ENCODE measurements at places on chromosomes 7 and 10. TPM values are rescaled to one million over a fixed set of nuclear protein-coding genes. Genes with fewer than 3 reads are reported as not detected.

- DNase-seq = no peak
Observed at GRCh38 chr10:51313773-51314478, 239.6 kb downstream of the PRKG1 start.

PTPRN2 gene
- 7.8 TPM for total RNA-seq

- no peak for DNase-seq
Observed at GRCh38 chr7:4188651-4189050, 493.4 kb upstream of the FOXK1 start.

DNA sequence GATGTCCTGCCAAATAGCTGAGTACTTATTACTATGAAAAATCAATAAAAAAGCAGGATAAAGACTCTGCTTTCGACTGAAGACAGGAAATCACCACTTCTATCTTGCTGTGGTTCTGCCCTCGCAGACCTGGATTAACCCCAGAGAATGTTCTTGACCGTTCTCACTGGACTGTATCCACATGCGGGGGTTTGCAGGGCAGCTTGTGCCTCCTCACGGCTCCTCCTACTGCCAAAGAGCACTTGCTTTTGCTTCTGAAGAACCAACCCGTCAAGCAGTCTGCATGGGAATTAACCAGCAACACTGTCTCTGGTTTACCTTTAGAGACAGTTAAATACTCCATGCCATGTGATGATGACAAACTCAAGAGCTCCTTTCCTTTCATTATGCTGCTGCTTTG is 184.0 kb downstream of the GFRA1 start:
- no peak for DNase-seq

All from ureter (tissue), 1 donor.